AG10803 (cell line): ENCODE measurements at places on chromosomes 16 and 17.

DNA sequence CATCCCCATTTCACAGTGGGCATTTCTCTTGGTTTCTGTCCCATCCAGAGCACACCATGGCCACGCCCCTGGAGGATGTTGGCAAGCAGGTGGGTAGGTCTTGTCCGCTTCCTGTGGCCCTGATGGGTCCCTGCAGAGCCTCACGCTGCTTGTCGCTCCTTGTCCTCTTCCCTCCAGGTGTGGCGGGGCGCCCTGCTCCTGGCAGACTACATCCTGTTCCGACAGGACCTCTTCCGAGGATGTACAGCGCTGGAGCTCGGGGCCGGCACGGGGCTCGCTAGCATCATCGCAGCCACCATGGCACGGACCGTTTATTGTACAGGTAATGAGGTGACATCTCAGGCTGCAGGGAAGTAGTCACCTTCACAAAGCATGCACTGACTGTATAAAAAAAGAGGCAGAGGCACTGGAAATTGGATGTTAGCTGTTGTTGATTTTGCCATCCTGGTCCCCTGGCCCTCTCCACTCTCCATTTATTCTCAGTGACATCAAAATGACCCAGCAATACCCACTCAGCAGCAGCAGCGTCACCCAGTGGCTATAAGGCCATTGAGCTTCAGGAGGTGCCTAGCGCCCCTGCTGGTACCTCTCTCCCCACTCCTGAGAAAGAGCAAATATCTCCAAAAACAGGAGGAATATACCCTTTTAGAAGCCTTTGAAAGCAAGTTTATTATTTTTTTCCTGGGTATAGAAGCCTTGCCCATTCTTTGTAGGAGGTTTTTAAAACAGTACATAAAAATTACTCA lies 13.7 kb downstream of the METTL22 start:
- peak; percentile 25 for DNase-seq

DNA sequence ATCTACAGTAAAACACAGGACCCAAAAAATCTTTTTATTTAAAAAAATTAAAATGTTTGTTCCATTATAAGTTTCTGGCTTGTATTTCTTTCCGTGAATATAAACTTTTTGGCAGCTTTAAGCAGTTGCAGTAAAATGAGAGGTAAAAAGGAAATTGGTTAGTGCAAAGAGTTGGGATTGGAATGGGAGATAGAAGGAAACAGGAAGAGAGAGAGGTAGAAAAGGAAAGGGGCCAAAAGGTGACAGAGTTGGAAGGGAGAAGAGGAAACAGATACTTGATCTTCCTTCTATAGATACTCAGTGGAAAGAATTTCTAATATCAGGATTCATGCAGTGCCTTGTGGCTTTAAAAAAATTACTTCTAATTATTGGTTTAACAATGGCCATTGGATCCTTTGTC lies 63.5 kb downstream of the NQO1 start:
- DNase-seq: no peak

DNA sequence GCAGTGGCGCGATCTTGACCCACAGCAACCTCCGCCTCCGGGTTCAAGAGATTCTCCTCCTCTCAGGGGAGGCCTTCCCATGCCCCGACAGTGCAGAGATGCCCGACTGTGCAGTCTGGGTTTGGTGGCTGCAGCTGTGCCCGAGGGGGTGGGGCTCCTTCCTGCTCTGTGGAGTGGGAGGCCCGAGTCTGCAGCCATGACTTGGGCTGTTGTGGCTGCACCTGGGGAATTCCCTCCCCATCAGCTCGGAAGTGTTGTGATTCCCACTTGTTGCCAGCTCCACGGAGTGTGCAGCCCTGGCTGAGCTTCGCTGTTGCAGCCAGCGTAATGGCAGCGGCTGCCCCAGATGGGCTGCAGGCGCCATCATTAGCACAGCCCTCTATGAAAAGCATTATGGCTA lies 66.4 kb upstream of the SMIM36 start:
- DNase-seq: no peak

DNA sequence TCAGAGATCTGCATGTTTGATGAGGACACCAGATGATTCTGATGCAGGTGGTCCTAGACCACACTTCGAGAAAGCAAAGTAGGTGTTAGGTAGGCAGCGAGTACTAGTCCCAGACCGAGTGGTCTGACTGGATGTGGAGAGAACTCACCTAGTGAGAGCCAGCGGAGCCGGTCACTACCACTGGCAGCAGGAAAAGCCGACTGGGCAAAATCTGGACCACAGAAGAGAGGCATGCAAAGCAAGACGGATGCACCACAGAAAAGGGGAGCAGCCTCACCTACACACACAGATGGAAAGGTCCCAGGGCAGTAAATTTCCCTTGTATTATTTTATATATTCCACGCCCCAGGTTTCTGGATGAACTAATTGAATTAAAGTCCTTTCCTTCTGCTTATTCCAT lies 13.5 kb downstream of the COX10 start:
- DNase-seq: no peak

DNA sequence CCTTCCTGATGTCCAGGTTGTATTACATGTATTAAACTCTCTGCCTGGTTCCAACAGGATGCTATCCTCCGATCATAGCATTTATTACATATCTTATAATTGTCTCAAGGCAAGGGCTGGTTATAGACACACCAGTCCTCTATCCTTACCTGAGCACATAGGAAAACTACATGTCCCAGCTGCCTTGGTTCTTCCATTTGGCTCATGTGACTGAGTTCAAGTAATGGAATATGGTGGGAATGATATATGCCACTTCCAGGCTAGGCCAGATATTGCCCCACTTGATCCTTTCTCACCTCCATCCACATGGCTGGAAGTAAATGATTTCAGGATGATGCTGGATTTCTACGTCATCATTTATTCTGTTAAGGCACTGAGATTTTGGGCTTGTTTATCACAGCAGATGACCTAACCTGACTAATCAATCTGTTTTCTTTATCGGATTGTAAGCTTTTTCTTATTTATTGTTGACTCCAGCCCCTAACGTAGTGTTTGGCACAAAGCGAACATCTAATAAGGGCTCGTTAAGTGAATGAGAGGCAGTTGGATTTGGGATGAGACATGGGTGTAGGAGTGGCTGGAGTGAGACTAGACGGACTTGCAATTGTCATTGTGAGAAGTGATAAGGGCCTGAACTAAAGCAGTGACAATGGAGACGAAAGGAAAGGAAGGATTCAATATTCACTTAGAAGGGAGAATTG lies 8.2 kb upstream of the SHISA9 start:
- DNase-seq: no peak

GRCh38 chr16:73176577-73177013 lies 128.7 kb upstream of the ZFHX3 start:
- DNase-seq: peak; percentile 95

DNA sequence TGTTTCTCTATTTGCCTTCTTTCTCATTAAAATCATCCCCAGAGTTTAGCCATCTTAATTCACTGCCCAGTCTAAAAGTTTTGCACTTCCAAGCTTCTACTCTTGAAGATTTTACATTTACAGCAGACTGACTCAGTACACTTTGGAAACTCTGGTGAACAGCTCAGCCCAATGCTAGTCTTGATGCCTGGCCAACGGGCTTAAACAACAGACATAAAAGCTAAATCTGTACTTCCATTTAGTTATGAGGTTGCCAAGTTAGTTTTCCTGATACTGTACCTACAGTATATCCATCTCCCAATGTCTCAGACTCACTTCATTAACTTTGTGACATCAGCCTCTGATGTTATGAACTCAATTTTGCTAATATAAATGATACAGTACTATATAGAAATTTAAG lies 891.8 kb upstream of the SOX9 start:
- DNase-seq: peak; percentile 2

DNA sequence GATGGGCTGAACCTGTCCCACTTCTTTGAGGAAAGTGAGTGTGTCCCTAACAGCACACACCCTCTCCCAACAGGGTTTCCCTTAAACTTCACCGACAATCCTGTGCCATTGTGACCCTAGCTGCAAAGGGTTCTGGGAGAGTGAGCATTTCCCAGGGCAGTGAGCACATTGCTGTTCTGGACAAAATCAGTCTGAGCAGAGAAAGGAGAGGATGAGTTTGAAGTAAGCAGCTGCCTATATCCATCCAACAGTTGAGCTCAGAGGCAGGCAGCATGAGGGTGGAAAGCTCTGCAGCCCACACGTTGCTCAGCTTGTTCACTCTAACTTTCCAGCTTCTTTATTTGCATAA lies 296.5 kb upstream of the MAF start:
- DNase-seq: no peak

DNA sequence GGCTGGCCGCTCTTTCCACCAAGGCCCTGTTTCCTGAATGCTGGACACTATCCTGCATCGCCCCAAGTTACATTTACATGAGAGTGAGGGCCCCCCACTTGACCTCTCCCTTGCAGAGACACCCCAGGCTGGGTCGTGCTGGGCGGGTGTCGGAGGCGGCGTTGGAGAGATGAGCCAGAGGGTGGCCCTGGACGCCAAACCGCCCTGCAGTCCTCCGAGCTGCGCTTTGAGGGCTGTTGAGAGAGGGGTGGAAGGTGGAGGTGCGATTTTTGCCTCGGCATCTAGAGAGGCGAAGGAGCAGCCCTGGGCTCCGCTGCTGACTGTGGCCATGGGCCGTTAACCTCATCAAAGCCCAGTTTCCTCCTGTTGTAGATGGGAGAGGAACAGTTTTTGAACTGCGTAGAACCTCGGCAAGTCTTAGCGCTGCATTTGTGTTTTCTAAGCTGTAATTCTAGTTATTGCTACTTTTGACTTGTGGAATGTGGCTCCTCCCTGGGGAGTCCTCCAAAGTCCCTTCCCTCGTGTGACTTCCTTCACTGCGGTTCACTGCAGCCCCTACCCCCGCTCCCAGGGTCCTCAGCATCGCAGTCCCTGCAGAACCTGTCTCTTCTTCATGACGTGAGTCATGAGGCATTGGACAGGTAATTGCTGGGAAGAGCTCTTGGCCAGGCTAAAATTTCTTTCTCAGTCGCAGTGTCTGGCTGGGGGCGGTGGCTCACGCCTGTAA lies 986 bp upstream of the ELOB start:
- peak; percentile 20 for DNase-seq

GRCh38 chr16:86827521-86827920 lies 249.2 kb downstream of the FOXL1 start:
- DNase-seq: no peak

- DNase-seq: no peak
These were observed 3.9 kb upstream of the KRT15 start for GRCh38 chr17:41522301-41523224.

- no peak for DNase-seq
These were observed 20.4 kb downstream of the OTOA start for GRCh38 chr16:21684199-21684598.

DNA sequence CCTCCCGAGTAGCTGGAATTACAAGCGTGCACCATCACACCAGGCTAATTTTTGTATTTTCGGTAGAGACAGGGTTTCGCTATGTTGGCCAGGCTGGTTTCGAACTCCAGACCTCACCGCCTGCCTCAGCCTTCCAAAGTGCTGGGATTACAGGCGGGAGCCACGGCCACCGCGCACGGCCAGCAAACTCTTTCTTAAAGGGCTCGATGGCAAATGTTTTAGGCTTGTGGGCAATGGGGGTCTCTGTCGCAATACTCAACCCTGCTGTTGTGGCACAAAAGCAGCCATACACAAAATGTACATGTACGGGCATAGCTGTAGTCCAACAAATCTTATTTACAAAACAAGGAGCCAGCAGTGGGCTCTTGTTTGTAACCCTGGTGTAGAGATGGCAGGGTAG lies 18.4 kb downstream of the PARN start:
- no peak for DNase-seq

- DNase-seq: no peak
These were observed 539 bp downstream of the LRRC45 start for GRCh38 chr17:82023447-82024241.

DNA sequence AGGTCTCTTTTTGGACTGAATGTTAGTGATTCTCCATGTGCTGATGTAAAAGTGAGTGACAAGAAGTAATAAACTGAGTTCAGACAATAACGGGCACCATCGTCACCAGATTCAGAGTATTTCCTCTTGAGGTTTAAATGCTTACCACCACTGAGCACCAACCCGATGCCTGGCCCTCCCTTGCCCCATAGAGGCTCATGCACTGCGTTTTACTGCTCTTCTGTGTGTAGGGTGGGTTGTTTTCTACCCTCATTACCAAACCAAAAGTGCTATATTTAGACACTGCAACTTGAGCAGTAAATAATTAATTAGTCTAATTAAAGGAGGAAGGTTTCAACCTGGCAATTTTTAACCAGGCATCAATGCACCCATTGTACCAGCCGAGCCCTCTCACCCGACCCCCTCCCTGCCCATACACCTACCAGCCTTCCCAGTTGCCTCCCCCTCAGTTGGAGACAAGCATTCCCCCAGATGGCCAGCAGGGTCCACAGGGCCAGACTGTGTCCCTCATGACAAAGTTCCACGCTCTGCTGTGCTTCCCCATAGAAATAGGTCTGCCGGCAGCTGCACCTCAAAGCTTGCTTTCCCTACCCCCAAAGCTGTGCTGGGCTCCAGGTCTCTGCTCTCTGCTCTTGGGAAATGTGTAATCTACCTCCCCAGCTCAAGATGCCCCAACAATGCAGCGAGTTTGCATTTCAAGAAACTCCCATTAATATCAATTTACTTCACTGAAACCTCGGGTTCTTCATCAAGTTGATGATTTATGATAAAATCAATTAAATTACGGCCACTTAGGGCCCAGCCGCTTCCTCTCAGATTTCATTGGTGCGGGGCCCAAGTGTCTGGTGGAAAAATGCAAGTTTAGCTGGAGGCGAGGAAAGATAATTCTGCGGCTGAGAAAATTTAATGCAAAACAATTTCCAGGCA lies 16.0 kb downstream of the HOXB4 start:
- peak; percentile 60 for DNase-seq

GRCh38 chr17:28744972-28745785 lies 1.4 kb downstream of the TRAF4 start:
- peak; percentile 52 for DNase-seq

- no peak for DNase-seq
These were observed 277.1 kb downstream of the KCNJ2 start for GRCh38 chr17:70446446-70446845.

DNA sequence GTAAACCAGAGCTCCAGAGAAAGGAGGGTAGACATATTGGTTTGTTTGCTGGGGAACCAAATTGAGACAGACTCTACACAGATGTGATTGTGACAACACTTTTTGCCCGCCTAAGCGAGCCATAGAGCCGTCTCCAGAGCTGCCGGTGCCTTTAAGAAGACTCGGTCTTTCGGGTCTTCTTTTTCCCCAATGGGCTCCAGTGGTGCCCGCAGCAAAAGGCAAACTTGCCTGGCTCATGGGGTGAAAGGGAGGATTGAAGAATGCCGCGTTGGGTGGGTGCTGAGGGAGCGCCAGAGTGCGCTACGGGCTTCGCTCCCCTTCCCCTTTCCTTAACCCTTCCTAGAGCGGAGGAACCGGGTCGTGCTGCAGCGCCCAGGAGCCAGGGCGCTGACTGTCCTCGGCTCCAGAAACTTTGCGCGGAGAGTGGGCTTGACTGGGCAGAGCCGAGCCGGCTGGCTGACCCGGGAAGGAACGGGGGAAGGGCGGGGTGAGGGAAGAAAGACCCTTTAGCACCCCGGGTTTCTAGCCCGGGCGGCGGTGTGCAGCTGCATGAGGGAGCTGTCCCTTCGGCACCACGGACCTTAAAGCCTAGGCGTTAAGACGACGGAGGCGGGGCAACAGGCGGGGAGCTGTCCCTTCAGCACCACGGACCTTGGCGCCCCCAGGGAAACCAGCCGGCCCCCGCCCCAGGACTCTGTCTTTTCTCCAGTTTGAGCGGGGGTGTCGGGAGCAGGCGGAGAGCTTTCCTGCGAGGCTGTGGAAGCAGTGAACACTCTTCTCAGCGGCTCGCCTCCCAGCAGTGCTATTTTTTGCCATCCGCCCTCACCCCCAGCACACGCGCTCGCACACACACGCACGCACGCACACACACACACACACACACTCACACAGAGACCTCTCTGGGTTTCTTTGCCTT lies at the start of gene CACNG3:
Gene CACNG3 (plus strand): TSS at position 880 of the 916 bp plus-strand sequence. CDS start 420 bp downstream, outside the sequence.
- peak; percentile 3 for DNase-seq
